ENCODE measurements at places on chromosomes 6 and 20. TPM values are rescaled to one million over a fixed set of nuclear protein-coding genes. Genes with fewer than 3 reads are reported as not detected.

Gene HNF4A
- total RNA-seq = 1.4 TPM

Gene LY86
- 1.6 TPM for total RNA-seq

Gene ADRM1
- 283 TPM for total RNA-seq

Gene TDRD6
- 28.1 TPM for total RNA-seq

Gene CALHM4
- 0.25 TPM for total RNA-seq

Gene KCNK5
- total RNA-seq = 1.6 TPM

DNA sequence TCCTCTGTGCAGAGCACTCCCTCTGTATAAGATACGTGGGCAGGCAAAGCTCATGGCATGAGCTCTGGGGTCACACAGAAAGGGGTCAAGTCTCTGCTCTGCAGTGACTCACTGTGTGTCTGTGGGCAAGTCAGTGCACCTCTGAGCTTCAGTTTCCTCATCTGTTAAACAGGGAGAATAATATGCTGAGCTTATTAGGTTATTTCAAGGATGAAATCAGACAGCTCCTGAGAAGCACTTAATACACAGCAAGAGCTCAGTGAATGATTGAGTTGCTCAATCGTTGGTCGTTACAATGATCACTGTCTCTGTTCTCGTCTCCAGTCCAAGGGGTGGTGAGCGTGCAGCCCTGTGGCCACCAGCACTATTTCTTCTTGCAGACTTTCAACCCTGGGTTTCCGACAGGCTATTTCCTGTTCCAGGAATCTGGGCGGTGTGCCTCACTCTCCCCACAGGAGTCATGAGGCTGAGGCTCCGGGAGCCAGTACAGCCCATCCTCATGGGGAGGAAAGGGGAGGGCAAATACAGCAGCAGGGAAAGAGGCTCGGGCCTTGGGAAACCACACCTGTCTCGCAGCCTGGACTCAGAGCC, 28.9 kb downstream of the KIAA1755 start:
- H3K27me3 ChIP-seq = no peaks in the 10 kb centered on the region
- H3K36me3 ChIP-seq = no peaks in the 10 kb centered on the region

- no peak overlapping the region for H3K4me3 ChIP-seq
- no peaks in the 10 kb centered on the region for H3K27me3 ChIP-seq
- peaks cover 19% of the 10 kb centered on the region for H3K4me1 ChIP-seq
Observed at GRCh38 chr6:170147832-170148708, 142.8 kb downstream of the DLL1 start.

DNA sequence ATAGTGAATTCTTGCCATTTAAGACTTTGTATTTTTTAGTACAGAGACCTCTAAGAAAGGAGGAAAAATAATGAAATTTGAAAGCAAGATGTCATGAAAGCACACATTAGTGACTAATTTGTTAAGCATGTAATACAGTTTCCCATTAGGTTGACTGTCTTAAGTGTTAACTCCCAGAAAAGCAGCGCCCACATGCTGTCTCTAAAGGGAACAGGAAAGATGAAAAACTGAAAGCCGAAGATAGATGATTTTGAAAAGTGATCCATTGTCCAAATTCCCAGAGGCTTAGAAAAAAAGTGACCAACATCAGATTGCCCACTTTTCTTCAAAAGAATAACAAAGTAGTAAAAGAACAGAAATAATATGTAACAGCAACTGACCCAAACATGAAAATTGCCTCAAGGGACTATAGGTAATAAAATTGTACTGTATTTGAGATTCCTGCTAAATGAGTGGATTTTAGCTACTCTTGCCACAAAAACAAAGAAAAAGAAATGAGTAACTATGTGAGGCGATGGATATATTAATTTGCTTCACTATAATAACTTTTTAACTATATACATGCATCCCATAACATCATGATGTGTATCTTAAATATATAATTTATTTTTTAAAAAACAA, 83.2 kb upstream of the OGFRL1 start:
- no peaks in the 10 kb centered on the region for H3K36me3 ChIP-seq
- no peak overlapping the region for H3K4me3 ChIP-seq
- H3K27me3 ChIP-seq = no peaks in the 10 kb centered on the region
- no peak overlapping the region for H3K27ac ChIP-seq
- H3K4me1 ChIP-seq = no peaks in the 10 kb centered on the region

GRCh38 chr6:25007269-25007699, 71.5 kb upstream of the RIPOR2 start:
- no peaks in the 10 kb centered on the region for H3K27me3 ChIP-seq
- DNase-seq = no peak
- H3K4me1 ChIP-seq = peaks cover 8% of the 10 kb centered on the region
- H3K27ac ChIP-seq = no peak overlapping the region
- no peaks in the 10 kb centered on the region for H3K36me3 ChIP-seq

DNA sequence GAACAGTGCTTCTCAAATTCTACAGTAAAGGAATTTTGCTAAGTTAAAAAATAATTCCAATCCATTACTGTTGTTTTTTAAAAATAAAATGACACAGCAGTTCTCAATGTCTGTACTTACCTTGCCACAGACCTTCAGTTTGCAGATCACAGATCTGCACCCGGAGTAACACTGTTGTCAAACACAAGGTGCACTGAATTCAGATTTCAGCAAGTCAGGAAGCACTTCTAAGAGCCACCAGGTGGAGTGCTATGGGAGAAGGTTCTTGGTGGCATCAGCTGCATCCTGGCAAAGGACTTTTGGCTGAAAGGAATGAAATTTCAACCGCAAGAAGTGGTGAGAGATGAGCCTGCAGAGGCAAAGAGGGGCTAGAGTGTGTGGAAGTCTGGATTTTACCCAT, 17.4 kb downstream of the RSPH4A start:
- no peak for DNase-seq
- H3K27ac ChIP-seq = no peak overlapping the region
- no peaks in the 10 kb centered on the region for H3K27me3 ChIP-seq
- no peak overlapping the region for H3K4me3 ChIP-seq
- no peaks in the 10 kb centered on the region for H3K4me1 ChIP-seq
- H3K36me3 ChIP-seq = no peaks in the 10 kb centered on the region

DNA sequence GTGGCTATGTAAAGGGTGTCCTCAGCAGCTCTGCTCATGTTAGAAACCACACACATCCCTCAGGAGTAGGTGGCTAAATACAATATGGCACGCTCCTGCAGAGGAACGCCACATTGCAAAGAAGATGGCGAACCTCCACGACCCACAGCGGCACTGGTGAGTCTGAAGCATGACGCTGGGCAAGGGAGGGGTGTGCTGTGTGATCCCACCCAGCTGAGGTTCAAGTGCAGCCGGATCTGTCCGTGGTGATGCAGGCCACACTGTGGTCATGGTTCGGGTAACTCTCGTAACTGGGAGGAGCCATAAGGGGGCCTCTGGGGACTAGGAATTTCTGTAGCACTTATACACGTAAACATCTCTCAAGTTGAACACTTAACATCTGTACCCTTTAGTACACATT, 23.4 kb upstream of the APMAP start:
- no peaks in the 10 kb centered on the region for H3K27me3 ChIP-seq
- no peaks in the 10 kb centered on the region for H3K4me1 ChIP-seq
- H3K36me3 ChIP-seq = no peaks in the 10 kb centered on the region
- no peak overlapping the region for H3K4me3 ChIP-seq

- no peak overlapping the region for H3K27ac ChIP-seq
- no peaks in the 10 kb centered on the region for H3K4me1 ChIP-seq
- no peak overlapping the region for H3K4me3 ChIP-seq
- H3K27me3 ChIP-seq = no peaks in the 10 kb centered on the region
Observed at GRCh38 chr6:16049168-16049567, 79.7 kb upstream of the MYLIP start.

GRCh38 chr6:150705392-150705791, 105.7 kb downstream of the PLEKHG1 start:
- no peaks in the 10 kb centered on the region for H3K36me3 ChIP-seq
- H3K27ac ChIP-seq = peak overlapping the region; percentile 33
- H3K4me3 ChIP-seq = no peak overlapping the region
- peaks cover 8% of the 10 kb centered on the region for H3K4me1 ChIP-seq

GRCh38 chr20:45974896-45975565, 3.0 kb upstream of the ZNF335 start:
- DNase-seq = no peak
- no peak overlapping the region for H3K27ac ChIP-seq
- H3K36me3 ChIP-seq = no peaks in the 10 kb centered on the region
- no peaks in the 10 kb centered on the region for H3K27me3 ChIP-seq
- H3K4me3 ChIP-seq = no peak overlapping the region

- no peak for DNase-seq
- no peak overlapping the region for H3K27ac ChIP-seq
- H3K4me1 ChIP-seq = no peaks in the 10 kb centered on the region
- H3K27me3 ChIP-seq = no peaks in the 10 kb centered on the region
- H3K4me3 ChIP-seq = no peak overlapping the region
- no peaks in the 10 kb centered on the region for H3K36me3 ChIP-seq
Observed at GRCh38 chr6:117280922-117281321, 15.6 kb downstream of the VGLL2 start.

- H3K4me1 ChIP-seq = no peaks in the 10 kb centered on the region
- DNase-seq = no peak
- H3K27me3 ChIP-seq = no peaks in the 10 kb centered on the region
- no peaks in the 10 kb centered on the region for H3K36me3 ChIP-seq
Observed at GRCh38 chr6:3138341-3138740, 19.0 kb downstream of the TUBB2A start.

- no peaks in the 10 kb centered on the region for H3K36me3 ChIP-seq
- H3K4me3 ChIP-seq = no peak overlapping the region
- H3K27ac ChIP-seq = no peak overlapping the region
- no peaks in the 10 kb centered on the region for H3K27me3 ChIP-seq
- no peak for DNase-seq
Observed at GRCh38 chr6:144476286-144476685, 191.2 kb downstream of the UTRN start.

DNA sequence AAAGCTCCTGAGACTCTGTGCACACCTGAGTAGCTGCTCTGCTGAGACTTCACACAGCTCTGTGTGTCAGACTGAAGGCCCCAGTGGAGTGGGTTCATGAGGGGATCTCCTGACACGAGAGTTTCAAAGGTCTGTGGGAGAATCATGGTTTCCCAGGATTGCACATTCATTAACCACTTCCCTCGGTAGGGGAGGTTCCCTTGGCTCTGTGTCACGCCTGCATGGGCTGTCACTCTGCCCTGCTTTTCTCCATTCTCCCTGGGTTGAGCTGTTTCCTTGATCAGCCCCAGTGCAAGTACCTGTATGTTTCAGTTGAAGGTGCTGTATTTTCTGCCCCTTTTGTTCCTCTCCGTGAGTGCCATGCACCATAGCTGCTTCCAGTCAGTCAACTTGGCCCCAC, 236.9 kb downstream of the EPM2A start:
- DNase-seq = no peak
- no peak overlapping the region for H3K4me3 ChIP-seq
- no peaks in the 10 kb centered on the region for H3K4me1 ChIP-seq
- no peaks in the 10 kb centered on the region for H3K36me3 ChIP-seq
- H3K27me3 ChIP-seq = no peaks in the 10 kb centered on the region
- H3K27ac ChIP-seq = no peak overlapping the region

GRCh38 chr6:37407948-37408347, 25.1 kb upstream of the CMTR1 start:
- DNase-seq = no peak
- no peaks in the 10 kb centered on the region for H3K36me3 ChIP-seq
- H3K4me1 ChIP-seq = peaks cover 3% of the 10 kb centered on the region
- no peak overlapping the region for H3K4me3 ChIP-seq
- no peaks in the 10 kb centered on the region for H3K27me3 ChIP-seq

DNA sequence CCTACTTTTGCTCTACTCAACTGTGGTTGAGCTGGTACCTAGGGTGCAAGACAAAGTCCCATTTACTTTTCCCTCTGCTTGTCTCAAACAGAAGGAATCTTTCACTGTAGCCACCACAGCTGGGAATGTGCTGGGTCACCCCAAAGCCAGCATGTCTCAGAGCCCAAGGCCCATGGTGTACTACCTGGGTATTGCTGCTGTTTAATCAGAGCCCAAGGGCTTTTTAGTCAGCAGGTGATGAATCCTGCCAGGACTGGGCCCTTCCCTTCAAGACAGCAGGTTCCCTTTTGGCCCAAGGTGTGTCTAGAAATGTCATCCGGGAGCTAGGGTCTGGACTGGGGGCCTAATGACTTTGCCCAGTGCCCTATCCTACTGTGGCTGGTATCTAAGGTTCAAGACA, 249.8 kb downstream of the HDGFL1 start:
- no peak overlapping the region for H3K27ac ChIP-seq
- H3K4me1 ChIP-seq = no peaks in the 10 kb centered on the region
- H3K36me3 ChIP-seq = no peaks in the 10 kb centered on the region

GRCh38 chr6:90663873-90664272, 77.0 kb upstream of the MAP3K7 start:
- H3K27ac ChIP-seq = no peak overlapping the region
- no peak overlapping the region for H3K4me3 ChIP-seq
- H3K27me3 ChIP-seq = no peaks in the 10 kb centered on the region
- no peaks in the 10 kb centered on the region for H3K36me3 ChIP-seq
- no peak for DNase-seq

DNA sequence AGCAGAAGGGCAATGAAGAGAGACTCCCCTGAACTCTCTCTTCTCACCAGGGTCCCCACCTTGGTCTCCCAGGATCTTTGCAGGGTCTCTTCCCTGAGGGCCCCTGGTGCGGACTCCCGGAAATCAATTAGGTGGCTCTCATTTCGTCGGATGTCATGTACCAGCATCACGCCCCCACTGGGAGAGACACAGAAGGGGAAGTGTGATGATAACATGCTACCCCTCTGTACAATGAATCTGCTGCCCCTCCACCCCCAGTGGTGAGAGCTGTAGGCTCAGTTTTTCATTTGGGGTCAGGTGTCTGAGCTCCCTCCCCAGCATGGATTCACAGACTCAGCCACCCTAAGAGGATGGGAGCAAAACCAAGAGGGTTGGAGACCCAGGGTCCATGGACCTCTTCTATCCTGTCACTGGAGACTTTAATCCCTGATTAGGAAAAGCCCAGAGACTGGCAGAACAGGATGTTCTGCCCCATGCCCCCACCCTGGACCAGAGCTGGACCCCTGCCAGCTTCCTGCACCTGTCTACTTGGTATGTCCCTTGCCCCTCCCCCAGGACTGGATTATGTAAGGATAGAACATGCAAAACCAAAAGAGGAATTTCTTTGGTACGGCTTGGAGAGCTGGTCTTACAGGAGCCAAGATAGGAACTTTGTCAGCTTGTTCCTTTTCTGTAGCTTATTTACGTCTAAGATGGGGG, 11.1 kb downstream of the GGT7 start:
- H3K27me3 ChIP-seq = no peaks in the 10 kb centered on the region
- no peak overlapping the region for H3K4me3 ChIP-seq
- no peaks in the 10 kb centered on the region for H3K4me1 ChIP-seq
- no peaks in the 10 kb centered on the region for H3K36me3 ChIP-seq
- no peak overlapping the region for H3K27ac ChIP-seq
- no peak for DNase-seq
